Endodermal cell (in vitro differentiated cells): ENCODE measurements at places on chromosomes 6 and 20.
A peak's percentile ranks its signal among the peaks of the same experiment; 100 is the strongest.

DNA sequence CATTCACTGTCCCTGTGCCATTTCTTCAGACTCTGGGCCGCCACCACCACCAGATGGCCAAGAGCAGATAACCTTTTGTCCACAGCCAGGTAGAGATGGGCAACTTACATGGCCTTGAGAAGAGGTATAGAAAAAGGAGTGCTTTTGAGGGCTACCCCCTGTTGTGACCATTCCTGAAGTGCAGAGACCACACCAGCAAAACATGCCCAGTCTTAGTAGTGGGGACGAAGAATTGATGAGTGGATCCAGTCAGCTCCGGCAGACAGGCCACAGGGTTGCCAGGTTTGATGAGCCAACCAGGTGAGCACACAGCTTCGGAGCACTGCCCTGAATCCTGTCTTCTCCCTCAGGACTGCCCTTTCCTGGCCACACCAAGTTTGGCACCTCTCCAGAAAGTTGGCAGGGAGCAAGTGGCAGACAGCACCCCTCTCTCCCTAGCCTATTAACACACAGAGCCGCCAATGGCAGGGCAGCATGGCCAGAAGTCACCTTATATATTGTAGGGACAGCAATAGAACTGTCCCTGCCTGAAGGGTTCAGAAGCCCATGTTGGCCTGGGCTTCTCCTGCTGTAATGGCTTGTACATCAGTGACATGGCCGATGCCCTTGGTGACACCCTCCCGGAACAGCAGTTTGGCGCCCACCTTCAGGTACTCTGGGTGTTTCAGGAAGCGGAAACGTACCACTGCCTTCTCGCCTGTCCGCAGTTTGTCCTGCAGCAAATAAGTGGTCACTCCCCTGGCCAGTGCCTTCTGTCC lies 7.8 kb downstream of the GTPBP2 start:
- no peak for DNase-seq

- peak; percentile 85 for DNase-seq
These were observed at the start of gene CDH22 for GRCh38 chr20:46308258-46309157. CDH22 (minus strand) TSS chr20:46308498; CDS start chr20:46251294, 57,204 bp downstream.

DNA sequence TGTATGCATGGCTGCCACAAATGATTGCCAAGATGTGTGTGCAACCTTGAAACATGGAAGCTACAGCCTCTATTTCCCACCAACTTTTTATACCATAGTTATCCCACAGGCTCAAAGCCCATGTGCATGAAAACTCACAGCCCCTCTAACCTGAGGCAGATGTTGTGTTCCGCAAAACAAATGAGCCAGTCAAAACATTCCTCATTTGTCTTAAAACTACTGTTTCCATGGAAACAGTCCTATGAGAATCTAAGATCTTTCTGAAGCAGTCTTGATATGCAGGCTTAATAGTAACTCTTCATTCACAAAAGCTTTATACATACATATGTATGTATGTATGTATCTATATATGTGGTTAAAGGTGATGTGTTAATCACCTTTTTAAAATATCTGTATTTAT lies 31.2 kb upstream of the MANEA start:
- DNase-seq = no peak

GRCh38 chr20:47701612-47702011 lies 83.7 kb downstream of the SULF2 start:
- DNase-seq = no peak

DNA sequence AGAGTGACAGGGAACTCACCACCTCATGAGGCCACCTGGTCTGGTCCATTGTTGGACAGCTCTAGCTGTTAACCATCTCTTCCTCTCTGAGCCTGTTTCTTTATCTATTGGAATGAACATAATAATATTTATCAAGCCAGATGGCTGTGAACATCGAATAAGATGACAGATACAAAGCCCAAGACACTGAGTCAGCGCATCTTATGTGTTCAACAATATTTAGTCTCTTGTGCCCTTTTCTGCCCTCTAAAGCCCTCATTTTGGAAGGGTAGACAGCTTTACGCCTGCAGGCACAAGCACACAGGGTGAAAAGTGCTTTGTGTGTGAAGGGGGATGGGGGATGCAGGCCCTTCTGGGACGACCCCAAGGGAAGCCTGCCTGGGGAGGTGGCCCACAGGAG lies 164.0 kb downstream of the GRM4 start:
- no peak for DNase-seq

GRCh38 chr20:62402456-62403150 lies 4.5 kb downstream of the CABLES2 start:
- no peak for DNase-seq

DNA sequence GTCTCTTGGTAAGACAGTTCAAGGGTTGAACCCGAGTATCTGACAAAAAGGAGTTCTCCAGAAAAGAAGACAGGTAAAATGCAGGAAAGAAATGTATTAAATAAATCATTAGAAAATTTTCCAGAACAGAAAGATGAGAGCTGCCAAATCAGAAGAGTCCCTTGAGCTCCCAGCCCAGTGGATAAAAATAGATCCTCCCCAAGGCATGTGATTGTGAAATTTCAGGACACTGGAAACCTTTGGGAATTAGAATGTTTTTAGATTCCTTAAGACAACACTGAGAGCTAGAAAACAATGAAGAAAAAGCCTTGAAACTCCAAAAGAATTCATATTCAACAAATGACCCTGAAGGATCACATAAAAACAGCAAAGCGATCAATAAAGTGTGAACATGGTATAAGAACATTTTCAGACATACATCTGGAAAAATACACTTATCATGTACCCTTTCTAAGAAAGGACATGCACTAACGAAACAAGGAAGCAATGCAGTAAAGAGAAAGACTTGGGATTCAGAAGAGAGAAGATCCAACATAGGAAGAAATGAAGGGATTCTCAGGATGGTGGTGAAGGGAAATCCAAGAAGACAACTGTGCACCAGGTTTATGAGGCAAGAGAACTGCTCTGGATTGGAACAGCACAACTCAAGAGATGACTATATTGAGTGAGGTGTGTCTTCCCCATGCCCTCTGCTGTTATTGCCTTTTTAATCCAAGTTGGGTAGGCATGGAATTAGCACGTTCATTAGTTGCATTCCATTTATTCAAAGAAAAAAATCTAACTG lies 390.4 kb downstream of the SYNE1 start:
- DNase-seq = no peak

DNA sequence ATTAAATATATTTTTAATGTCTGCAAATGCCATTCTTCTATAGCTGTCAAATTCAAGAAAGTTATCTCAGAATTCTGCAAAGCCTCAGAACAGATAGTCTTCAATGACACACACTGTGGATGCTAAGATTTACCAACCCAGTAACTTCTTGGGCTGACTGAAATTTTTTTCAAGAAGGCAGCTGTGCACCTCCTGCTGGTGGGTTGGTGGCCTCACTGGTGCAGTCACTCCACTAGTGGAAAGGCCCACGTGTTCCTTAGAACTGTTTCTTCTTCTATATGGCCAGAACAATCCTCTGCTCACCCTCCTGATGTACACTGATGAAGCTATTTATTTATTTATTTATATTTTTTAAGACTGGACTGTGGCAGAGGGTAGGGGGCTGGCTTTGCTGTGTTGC lies 28.1 kb upstream of the MTCL3 start:
- peak; percentile 59 for DNase-seq

DNA sequence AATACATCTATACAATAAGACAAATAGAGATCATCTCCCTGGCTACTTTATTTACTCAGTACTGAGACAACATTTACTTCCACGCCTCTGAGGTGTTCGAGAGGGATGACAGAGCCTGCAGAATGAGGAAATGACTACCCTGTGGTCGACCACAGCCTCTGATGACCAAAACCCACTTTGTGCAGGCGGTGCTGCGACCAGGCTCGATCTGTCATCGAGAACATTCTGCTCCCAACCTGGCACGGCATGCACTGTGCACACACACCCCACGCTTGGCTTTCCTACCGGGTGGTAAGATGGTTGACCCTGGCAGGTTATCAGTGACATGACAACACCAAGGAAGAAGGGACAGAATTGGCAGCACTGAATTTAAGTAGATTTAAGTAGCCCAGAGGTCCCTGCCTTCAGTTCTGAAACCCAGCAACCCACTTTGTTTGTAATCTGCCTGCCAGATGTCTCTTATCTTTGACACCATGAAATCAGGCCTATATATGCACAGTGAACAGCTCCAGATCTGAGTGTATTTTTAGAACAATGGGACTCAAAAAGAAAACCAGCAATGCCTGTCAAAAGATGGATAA lies 42.6 kb downstream of the TTI1 start:
- no peak for DNase-seq

GRCh38 chr6:158516098-158516497 lies 43.8 kb upstream of the TMEM181 start:
- DNase-seq = peak; percentile 38

DNA sequence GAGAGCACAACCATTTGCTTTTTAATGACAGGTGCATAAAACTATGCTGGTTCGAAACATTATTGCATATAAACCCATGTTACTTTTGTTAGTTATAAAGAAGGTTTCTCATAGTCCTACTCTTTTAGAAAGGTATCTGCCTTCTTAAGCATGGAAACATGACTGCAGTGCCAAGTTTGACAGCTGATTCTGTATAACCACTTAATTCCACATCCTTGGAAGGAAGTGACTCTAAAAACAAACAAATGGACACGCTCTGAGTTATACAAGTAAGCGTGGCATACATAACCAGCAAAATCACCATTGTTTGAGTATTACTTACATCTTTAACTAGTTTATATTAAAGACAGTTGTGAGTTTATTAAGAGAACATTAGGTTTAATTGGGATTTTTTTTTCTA lies 125.0 kb upstream of the HDGFL1 start:
- no peak for DNase-seq

- DNase-seq = no peak
These were observed 10.0 kb downstream of the SIM1 start for GRCh38 chr6:100454551-100455229.

GRCh38 chr6:90890683-90891330 lies 303.9 kb upstream of the MAP3K7 start:
- DNase-seq = peak; percentile 69

GRCh38 chr20:5658912-5659345 lies 91.3 kb upstream of the SHLD1 start:
- DNase-seq = no peak

- DNase-seq = peak; percentile 87
These were observed 67.2 kb upstream of the RNF24 start for GRCh38 chr20:4082406-4083097.

DNA sequence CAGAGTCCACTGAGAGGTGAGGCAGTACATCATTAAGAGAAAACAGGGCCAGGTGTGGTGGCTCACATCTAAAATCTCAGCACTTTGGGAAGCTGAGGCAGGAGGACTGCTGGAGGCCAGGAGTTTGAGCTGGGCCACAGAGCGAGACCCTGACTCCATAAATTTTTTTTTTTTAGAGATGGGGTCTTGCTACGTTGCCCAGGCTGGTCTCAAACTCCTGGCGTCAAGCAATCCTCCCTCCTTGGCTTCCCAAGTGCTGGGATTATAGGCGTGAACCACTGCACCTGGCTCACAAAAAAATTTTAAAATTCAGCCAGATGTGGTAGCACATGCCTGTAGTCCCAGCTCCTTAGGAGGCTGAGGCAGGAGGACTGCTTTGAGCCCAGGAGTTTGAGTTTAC lies 17.3 kb downstream of the PPIL1 start:
- DNase-seq = peak; percentile 8
